Aortic smooth muscle cell (primary cell): ENCODE measurements at places on chromosomes 3 and 15. TPM values are rescaled to one million over a fixed set of nuclear protein-coding genes. Genes with fewer than 3 reads are reported as not detected.

DUOXA1 gene
- not detected in 2 replicates for total RNA-seq

ADIPOQ gene
- not detected in 2 replicates for total RNA-seq

GOLGA8R gene
- 3.4 and 3.6 TPM in 2 replicates for total RNA-seq

POU1F1 gene
- total RNA-seq: not detected in 2 replicates

SPESP1 gene
- total RNA-seq: 2.4 and 4.7 TPM in 2 replicates
